ENCODE measurements at places on chromosomes 2 and 18. TPM values are rescaled to one million over a fixed set of nuclear protein-coding genes. Genes with fewer than 3 reads are reported as not detected.

The AGXT gene
- not detected for total RNA-seq

DNA sequence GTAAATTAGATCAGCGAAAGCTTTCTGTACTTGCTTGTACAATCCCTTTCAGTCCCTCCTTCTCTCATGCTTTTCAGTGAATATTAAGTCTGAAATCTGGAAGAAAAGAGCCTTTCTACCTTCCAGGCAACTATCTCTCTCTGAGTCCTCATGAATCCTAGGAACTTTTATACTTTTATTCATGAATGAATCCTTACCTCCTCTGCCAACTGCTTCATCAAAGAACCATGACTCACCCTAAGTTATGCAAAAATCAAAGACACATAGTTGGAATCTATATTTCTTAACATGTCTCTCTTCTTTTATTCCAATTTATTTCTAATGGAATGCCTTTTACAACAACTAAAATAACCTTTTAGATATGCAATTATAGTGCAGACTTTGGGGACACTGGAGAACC lies 394.2 kb downstream of the CLIP4 start:
- no peak overlapping the region for H3K4me3 ChIP-seq
- H3K36me3 ChIP-seq = no peaks in the 10 kb centered on the region

GRCh38 chr2:239731998-239732665 lies 293.0 kb downstream of the NDUFA10 start:
- H3K27ac ChIP-seq = no peak overlapping the region
- no peaks in the 10 kb centered on the region for H3K36me3 ChIP-seq
- DNase-seq = no peak

DNA sequence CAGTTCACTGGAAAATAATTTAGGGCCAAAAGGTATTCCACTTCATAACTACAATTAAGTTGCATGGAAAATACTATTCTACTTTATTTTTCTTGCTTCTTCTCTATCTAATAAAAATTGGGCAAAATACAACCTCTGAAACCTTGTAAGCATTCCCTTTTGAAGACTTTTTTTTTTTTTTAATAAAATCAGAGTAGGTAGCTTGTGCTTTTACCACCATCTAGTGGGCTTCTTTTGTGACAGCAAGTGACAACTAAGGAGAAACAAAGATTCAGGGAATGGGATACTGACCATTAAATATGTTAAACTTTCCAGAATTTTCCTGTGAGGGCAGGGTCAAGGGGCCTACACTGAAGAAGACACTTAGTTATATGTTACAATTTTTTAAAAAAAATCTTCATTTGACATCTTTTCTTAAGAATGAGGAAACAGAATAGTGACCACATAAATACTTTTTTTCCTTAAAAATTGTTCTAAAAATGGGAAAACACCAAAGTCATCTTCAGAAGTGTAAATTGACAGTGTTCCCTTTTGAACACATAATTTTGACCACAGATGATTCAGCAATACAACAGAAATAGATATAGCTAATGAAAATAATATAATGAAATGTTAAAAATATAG lies 1183.2 kb upstream of the ACVR2A start:
- no peaks in the 10 kb centered on the region for H3K4me1 ChIP-seq
- H3K36me3 ChIP-seq = no peaks in the 10 kb centered on the region
- H3K27me3 ChIP-seq = no peaks in the 10 kb centered on the region
- H3K4me3 ChIP-seq = no peak overlapping the region
- no peak for DNase-seq

GRCh38 chr2:169716238-169716886 lies 17.3 kb upstream of the KLHL23 start:
- H3K27me3 ChIP-seq = no peaks in the 10 kb centered on the region
- H3K27ac ChIP-seq = no peak overlapping the region
- peaks cover 3% of the 10 kb centered on the region for H3K36me3 ChIP-seq
- peaks cover 19% of the 10 kb centered on the region for H3K4me1 ChIP-seq
